Testis (tissue), 5 donors: ENCODE measurements at places on chromosomes 4 and X.
A peak's percentile ranks its signal among the peaks of the same experiment; 100 is the strongest.

GRCh38 chr4:115234405-115235093, 121.1 kb upstream of the NDST4 start:
- no peak for DNase-seq

GRCh38 chrX:67574696-67575095, 30.9 kb downstream of the AR start:
- DNase-seq, result no peak

DNA sequence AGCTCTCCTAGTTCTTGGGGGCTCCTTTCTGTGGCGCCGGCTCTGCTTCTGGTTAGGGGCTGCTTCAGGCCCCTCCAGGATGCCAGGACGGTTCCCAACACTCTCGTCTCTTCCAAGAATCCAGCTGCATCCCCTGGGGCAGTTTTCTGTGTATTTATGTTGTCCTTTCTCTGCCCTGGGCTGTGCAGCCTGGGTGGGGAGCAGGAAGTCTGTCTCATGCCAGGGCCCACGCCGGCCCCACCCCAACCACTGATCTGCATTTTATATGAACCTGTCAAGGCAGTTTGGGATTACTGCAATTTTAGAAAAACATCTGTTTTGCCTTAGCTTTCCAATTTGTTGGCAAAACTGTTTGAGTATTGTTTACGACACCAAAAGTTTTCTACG, 14.6 kb downstream of the CTBP1 start:
- no peak for DNase-seq

DNA sequence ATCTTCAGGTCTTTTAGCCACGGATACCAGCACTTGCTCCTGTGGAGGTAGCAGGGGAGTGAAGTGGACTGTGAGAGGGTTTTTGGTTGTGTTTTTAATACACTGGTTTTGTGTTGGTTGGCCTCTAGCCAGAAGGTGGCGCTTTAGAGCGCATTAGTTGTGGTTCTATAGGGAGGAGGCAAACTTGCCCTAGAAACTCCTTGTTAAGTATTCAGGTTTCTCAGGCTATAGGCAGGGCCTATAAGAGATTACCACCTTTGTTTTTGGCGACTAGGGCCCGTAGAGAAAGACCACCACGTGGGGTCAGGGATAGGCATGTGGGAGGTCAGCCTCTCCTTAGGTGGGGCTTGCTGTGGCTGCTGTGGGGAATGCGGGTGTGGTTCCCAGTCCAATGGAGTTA, 221.6 kb upstream of the SPANXN4 start:
- peak; percentile 40 for DNase-seq

GRCh38 chr4:48914311-48914710, 7.7 kb upstream of the OCIAD2 start:
- no peak for DNase-seq
